ENCODE measurements at places on chromosomes 1 and 21.

DNA sequence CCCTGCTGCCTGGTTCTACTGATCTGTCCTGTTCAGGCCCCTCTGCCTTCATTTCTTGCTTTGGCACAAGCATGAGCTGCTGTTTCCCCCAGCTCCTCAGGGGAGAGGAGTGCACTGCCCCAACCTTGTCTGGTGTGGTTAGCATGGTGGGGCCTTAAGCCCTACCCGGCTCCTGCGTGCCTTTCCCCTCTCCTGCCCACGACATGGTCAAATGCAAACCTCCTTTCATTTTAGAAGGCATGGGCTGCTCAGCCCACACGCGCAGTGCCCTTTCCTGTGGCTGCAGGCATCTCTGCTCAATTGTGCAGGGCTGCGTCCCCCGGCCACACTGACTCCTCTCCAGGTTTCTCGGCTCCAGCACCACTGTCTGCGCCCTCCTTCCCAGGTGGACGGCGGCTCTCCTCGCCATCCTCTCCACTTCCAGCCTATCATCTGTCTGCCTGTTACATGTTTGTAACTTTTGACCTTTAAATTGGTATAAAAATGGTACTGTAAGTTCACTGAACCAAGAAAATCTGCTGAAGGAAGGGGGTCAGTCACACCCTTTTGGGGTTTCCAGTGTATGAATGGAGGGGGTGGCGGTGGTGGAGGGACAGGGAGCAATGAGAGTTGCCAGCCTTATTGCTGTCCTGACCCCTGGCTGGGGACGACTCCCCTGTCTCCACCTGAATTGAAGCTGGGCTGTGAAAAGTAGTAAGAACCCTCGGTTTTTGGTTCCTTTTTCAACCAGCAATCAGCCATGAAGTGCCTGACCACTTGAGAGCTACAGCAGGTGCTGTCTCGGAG, 5.1 kb downstream of the PDE9A start:
- DNase-seq = no peak

DNA sequence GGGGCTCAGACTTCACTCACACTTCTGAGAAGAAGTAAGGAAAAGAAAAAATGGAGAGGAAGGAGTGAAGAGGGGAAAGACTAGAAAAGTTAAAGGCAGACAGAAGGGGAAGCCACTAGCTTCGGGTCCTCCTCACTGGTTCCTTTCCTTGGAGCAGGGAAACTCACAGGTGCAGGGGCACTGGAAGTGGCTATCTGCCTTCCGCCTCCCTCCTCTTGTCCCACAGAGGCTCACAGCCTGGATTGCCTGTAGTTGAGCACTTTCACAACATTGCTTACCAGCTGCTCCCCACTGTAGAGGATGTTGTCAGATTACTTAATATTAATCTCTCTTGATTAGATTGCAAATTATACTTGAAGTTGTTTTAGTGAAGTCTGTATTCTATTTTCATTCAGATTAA, 21.6 kb upstream of the ABCA4 start:
- DNase-seq = no peak

GRCh38 chr1:99638853-99639252, 7.1 kb upstream of the PALMD start:
- no peak for DNase-seq

DNA sequence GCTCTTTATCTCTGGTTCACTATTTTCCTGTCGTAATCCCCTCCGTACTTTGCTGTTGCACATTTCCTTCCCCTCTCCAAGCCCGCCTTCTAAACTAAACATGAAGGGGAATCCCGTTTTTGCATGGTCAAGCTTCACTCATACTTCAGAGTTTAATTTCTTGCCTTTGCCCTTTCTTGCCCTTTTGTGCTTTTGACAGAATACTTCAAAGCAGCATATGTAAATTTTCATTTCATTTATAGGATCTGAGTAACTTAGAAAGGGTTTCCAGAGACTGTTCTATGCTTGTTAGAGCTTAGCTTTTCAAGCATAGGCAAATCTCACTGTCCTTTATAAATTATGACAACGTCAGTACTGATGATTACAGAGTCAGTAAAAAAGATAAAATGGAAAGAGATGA, 27.7 kb downstream of the SPATA45 start:
- no peak for DNase-seq

DNA sequence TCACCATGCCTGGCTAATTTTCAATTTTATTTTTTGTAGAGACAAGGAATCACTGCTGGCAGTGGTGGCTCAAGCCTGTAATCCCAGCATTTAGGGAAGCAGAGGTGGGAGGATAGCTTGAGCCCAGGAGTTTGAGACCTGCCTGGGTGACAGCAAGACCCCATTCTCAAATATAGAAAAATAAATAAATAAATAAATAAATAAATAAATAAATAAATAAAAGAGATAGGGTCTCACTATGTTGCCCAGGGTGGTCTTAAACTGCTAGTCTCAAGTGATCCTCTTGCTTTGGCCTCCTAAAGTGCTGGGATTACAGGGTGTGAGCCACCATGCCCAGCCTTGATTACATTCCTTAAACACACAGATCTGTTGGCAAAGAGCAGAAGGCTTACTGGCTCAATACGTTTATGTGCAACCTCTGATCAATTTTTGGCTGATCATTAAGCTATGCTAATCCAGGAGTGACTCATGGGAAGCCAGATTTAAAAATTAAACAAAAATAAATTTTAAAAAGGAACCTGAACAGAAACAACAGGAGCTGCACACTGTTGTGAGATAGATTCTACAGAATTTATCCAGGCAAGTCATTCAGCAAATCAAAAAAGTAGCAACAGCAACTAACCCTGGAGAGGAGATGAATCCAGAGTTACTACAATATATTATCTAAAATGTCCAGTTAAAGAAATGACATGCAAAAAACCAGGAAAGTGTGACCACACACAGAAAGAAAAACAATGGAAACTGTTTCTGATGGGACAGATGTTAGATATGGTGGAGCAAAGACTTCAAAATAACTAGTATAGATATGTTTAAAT, 79.4 kb downstream of the RPE65 start:
- no peak for DNase-seq

- no peak for DNase-seq
Measured at GRCh38 chr1:234550341-234551031, 59.5 kb downstream of the IRF2BP2 start.

DNA sequence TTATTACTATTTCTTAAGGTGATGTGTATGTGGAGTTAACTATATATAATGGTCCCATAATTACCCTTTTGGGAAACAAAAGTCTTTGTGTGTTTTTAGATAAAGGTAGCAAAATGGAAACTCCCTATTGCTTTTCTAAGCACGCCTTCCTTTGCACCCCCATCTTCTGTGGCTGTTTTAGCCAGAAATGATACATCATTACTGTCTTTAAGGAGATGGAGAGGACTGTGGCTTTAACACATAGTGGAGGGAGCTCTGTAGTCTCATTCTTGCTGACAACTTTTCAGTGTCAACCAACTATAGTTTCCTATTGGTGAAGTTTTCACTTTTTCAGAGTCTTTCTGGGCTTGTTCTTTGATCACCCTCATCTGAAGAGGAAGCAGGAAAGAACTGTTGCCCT, 1.0 kb downstream of the APOBEC4 start:
- DNase-seq = no peak

GRCh38 chr1:1550591-1551432, 10.4 kb upstream of the TMEM240 start:
- DNase-seq = no peak

All from activated CD4-positive, alpha-beta T cell treated with anti-CD3 and anti-CD28 coated beads for 4 hours (primary cell).